ENCODE measurements at places on chromosomes 16 and 17.

- DNase-seq, result no peak
These were observed 4.5 kb downstream of the CRYBA1 start for GRCh38 chr17:29251184-29251583.

DNA sequence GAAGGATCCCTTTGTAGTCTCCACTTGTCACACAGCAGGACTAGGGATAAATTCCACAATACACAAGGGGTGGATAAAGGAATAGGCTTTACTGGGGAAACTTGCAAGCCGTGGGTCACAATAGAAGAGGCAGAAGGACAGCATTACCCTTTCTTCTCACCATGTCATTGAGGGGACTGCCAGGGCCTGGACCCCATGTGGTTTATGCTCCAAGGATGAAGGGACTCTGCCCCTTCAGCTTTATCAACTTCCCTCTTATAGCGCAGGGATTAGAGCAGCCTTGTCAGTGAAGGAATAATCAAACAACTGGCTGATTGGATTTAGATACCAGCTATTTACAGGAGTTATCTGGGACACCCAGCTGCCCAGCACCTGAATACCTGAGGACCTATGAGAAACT, 89.8 kb downstream of the HS3ST2 start:
- no peak for DNase-seq

DNA sequence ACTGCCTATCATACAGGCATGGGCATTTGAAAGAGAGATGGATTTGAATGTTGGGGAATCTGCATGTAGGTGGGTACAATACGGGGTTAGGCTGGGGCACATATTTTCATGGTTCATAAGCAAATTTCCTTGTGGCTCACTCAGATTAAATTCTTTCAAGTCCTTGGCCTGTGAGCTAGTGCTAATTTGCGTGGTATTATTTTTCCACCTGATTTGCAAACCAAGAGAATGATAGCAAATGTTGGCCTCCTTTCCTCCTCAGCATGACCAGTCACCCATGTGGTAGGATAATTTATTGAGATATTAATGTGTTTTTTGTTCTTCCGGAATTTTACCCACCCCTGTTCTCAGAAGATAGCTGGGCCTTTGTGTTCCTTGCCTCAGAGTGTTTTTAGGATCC, 22.9 kb downstream of the FAM20A start:
- no peak for DNase-seq

DNA sequence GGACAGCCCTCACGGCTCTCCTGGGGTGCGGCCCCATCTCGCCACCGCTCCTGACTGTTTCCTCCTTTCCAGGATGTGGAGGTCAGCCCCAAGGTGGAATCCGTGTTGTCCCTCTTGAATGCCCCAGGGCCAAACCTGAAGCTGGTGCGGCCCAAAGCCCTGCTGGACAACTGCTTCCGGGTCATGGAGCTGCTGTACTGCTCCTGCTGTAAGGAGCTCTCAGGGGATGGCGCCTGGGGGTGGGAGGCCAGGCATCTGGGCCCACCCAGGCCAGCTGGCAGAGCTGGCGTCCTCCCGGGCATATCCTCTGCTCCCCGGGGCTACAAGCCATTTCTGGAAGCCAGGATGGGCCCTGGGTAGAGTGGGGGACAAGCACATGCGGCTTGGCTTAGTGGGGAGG, 13.2 kb downstream of the IL34 start:
- no peak for DNase-seq

GRCh38 chr17:3015890-3016289, 47.5 kb downstream of the OR1D5 start:
- DNase-seq, result no peak

DNA sequence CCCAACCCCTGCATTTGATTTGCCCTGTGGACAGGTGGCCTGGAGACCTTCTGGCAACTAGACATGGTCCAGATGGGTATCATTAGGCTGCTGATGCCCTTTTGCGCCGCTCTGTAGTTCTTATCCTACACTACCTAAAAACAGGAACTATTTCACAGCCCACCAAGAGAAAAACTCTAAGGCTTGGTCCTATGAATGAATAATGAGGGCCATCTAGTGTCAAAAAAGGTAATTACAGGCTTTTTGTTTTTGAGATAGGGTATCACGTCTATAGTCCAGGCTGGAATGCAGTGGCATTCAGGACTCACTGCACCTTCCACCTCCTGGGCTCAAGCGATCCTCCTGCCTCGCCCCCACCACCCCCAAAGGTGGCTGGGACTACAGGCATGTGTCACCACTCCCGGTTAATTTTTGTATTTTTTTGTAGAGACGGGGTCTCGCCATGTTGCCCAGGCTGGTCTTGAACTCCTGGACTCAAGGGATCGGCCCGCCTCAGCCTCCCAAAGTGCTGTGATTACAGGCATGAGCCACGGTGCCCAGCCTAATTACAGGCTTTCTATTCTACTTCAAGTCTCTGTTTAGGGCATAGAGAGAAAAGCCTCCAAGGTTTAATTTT, 20.9 kb downstream of the COIL start:
- DNase-seq, result peak; percentile 80

GRCh38 chr16:87032554-87032953, 284.6 kb downstream of the C16orf95 start:
- DNase-seq, result no peak

DNA sequence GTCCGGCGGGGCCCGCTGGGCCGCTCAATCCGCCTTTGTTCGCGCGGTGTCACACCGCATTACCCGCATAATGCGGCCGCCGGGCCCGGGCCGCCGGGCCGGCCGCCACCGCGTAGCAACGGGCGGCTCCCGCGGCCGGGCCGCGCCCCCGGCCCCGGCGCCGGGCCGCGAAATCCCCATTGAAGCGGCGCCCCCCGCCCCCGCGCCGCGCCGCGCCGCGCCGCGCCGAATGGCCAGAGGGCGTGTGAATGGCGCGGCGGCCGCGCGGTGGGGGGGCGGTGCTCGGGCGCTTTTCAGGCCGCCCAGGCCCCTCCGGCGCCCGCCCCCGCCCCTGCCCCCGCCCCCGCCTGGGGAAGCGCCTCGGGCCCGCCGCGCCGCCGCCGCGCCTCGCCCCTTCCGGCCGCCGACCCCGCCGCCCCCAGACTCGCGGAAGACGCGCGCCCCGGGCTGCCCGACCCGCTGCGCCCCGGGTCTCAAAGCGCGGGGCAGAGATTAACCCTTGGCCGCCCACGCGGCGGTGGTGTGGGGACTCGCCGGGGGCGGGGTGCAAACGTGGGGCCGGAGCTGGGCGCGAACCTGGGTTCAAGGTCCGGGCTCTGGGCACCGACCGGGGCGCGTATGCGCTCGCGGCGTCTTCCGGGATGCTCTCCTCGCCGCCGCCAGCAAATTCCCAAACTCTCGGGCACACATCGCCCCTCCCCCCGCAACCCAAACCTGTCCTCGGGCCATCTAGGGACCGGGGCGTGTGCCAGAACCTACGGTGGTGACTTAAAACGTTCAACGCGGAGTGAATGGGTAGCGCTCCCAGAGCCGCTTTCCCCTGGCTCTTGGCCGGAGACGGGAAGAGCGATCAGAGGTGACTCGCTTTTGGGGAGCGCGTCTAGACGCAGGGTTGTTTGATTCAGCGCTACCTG, 46.7 kb downstream of the WNT3 start:
- peak; percentile 67 for DNase-seq

DNA sequence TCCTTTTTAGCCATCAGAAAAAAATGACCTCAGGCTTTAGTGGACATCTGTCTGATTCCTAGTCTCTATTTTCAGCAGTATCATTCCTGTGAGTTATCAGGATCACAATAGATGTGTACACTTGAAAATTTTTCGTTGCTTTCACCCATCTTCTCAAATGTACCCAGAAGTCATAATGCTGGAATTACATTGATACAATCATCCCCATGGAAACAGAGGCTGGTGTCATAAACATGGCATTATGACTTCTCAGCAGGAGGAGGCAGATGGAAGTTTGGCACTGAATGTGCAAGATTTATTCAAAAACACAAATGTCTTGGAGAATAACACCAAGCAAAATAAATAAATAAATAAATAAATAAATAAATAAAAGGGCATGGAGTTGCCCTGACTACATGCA, 292.5 kb downstream of the PHKB start:
- DNase-seq, result no peak

DNA sequence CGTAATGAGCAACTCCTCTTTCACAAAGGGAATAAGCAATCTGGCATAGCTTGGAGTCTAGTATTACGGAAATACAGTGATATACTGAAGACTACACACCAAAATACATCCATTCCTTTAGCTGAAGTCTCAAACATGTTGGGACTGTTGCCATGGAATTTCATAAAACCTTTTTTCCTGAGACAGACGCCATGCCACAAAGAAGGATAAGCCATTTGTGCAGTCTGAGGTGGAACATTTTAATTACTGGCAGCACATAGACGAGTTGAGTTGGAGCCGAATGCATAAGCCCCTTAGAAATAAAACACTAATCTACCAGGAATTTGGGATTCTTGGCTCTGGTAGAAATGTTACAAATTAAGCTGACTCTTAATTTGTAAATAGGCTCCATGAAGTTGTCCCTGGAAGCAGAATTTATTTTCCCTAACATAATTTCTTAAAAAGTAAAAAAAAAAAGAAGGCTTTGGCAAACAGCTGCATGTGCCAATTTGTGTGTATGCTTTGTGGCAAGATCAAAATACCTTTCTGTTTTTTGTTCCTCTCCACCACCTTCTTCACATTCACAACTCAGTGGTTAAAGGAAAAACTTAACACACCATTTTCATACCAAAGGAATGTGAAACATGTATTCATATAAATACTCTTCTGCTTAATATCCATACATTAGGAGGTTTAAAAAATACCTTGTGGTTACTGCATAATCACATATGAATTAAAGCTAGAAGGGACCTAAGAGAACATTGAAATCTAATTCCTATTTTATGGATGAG, 25.5 kb downstream of the GRB7 start:
- no peak for DNase-seq

- DNase-seq, result no peak
These were observed 8.1 kb upstream of the DPEP1 start for GRCh38 chr16:89605186-89605970.

DNA sequence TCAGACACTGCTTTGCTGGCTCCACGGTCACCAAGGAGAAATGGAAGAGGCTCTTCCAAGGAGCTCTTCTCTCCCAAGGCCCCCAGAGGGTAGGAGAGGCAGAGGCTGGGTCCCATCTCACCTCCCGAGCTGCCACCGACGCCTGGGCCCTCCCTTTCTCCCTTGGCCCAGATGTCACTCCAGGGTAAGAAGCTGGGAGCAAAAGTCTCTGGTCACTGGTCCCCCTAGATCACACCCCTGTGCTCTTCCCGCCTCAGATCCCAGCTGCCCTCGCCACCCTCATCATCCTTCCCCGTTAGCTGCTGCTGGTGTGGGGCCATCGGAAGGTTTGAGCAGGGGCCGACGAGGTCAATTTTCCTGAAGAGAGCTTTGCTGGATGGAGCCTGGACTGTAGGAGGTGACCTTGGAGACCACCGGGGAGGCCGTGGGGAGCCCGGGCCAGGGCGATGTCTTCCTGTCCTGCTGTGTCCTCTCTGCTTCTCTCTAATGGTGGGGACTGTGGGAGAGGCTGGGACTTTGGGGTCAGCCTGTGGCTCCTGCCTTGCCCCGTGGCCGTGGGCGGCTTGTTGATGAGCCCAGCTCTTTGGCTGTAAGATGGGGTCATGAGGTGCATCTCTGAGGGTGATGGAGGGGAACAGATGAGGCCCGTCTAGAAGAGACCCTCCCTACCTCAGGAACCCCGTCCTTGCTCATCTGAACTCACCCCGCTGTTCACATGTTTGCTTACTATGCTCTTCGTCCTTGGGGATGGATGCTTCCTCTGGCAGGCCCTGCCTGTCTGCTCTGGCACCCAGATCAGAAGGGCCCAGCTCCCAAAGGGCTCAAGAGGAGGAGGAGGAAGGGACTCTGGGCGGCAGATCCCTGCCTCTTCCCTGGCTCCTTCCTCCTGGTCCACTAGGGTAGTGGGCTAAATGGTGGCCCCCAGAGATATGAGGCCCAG, 11.4 kb upstream of the RHBDF2 start:
- no peak for DNase-seq

GRCh38 chr17:52828621-52829020, 670.1 kb upstream of the CA10 start:
- DNase-seq, result no peak

DNA sequence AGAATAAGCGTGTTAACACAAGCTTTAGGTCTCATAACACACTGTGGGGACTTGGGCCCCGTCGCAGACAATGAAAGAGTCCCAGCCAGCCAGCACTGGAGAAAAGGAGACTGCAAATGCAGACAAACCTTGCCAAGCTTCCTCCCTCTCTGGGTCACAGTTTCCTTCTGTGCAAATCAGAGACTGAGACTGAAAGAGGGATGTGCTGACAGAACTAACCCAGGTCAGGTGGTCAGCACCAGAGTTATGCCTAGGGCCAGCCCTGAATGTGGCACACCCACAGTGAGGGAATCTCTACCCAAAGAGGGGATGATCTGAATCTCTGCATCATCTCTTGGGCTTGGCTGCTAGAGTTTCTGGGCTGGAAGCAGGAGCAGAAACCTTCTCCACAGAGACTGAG, 282.3 kb upstream of the CCL2 start:
- no peak for DNase-seq

DNA sequence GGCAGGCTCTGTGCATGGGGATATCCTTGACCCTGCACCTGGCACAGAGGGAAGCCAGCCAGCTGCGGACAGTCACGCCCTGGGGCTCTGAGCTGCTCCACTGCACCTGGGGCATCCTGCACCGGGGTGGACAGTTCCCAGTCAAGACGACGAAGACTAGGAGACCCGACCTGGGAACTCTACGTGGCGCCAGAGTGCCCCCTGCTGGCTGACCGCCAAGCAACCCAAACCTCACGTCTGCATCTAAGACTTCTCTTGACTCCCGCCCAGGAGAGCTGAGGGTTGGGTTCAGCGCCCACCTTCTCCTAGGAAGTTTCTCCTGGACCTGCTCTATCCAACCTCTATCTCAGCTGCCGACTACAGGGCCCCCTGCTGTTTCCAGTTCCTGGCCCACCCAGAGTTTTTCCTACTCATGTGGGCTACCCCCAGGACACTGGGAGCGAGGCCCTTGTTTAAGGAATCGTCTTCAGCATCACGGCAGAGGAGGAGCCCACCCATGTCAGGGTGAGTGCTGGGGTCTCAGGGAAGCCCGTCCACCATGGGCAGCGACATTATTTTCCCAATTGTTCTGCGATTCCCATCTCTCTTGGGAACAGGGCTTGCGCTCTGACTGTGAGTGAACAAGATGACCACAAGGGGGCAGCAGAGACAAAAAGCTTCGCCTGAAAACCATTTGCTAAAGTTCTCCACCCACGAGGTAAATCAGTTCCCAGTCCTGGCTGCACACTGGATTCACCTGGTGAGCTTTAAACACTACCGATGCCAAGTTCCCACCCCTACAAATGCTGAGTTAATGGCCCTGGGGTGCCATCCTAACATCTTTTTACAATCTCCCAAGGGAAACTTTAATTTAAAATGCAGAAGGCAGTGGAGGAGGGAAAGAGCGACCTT, 29.3 kb downstream of the TLE7 start:
- peak; percentile 89 for DNase-seq

GRCh38 chr17:57706761-57707160, 38.3 kb downstream of the CCDC182 start:
- DNase-seq, result no peak

GRCh38 chr16:51839727-51840462, 688.8 kb upstream of the SALL1 start:
- DNase-seq, result peak; percentile 65

Measured in A549 (cell line).